Cardiac muscle cell (in vitro differentiated cells and primary cell): ENCODE measurements at places on chromosomes 6 and 20. TPM values are rescaled to one million over a fixed set of nuclear protein-coding genes. Genes with fewer than 3 reads are reported as not detected.

GRCh38 chr6:144158133-144158532, 7.8 kb downstream of the STX11 start:
- peak; percentile 76 for DNase-seq

GRCh38 chr6:77829736-77830135, 176.9 kb downstream of the MEI4 start:
- no peak for DNase-seq

GRCh38 chr6:142597836-142598235, 296.0 kb downstream of the ADGRG6 start:
- no peak for DNase-seq

DNA sequence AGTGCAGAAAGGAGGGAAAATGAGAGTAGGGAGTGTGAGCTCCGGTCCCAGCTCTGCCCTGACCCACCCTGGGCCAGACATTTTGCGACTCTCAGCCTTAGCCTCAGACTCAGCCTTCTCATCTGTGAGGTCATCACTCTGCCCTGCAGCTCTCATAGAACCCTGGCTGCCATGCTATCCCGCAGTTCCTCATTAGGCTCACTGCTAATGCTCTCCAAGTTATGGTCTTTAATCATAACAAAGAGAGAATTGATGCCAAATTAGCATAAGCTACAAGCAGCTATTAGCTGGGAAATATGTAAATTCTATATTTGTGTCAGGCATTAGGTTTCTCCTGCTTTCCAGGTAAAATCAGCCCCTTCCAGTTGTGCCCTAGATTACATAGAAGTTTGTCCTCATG, 46.5 kb upstream of the MLN start:
- no peak for DNase-seq

DNA sequence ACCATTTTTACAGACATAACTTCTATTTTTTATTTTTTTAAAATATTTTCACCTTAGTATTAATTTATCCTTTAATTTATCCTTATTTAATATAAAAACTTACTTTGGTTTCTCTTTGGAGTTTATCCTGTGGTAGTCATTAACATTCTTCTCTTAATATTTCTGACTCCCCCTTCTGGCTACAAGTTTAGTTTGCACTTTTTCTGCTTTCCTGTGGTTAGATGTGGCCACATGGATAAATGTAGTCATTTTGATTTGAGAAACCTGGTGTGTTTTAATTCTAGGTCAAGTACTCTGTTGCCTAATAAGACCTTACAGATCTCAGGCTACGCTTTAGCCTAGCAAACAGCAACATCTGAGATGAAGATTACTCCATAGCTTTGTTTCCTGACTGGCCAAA, 1187.5 kb downstream of the HACE1 start:
- DNase-seq = no peak

- DNase-seq = no peak
These were observed 14.0 kb downstream of the DEFB132 start for GRCh38 chr20:271528-271927.

DNA sequence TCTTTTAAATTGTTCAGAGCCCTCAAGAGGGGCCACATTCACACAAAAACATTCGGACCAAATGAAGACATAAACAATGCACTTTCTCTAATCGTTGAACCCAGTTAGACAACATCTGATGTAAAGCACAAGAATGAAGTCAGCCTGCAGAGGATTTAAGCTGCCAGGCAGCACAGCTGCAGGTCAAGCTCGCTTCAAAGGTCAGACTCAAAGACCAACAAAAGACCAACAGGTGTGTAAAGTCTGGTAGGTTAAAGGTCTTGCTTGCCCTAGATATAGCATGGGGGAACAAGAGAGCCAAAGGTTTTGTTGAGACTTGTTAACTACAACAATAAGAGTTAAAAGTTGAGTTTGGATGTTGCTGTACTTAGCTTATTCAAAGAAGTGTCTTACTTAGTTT, 26.7 kb upstream of the MYLIP start:
- no peak for DNase-seq

- DNase-seq = no peak
These were observed 381.9 kb upstream of the ARID1B start for GRCh38 chr6:156395276-156395675.

- no peak for DNase-seq
These were observed 44.5 kb upstream of the OSTM1 start for GRCh38 chr6:108118810-108119768.

- DNase-seq = no peak
These were observed 192.6 kb upstream of the CITED2 start for GRCh38 chr6:139567095-139567494.

The CLPSL1 gene
- not detected in 2 replicates for total RNA-seq

- DNase-seq = no peak
These were observed 76.6 kb upstream of the CST7 start for GRCh38 chr20:24872291-24873024.

DNA sequence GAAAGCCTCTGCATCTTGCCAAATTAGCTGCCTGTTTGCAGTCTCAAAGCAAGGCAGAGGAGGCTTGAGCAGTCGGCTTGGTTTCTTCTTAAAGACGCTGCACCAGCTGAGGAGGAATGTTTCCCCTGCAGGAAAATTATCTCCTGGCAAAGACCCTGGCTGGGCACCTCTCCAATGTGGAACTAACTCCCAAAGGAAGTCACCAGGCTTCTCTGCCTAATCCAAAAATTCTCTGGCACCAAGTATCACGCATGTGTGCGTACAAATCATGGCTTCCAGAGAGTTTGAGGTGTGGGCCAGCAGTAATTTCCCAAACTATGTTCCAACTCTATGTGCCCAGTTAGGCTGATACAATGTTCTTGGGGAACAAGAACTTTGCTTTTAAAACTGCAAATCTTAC, 176.2 kb downstream of the KIF16B start:
- peak; percentile 78 for DNase-seq

The CDH26 gene
- total RNA-seq = 0.18 and 1.6 TPM in 2 replicates

The SOBP gene
- total RNA-seq = 24.0 and 30.8 TPM in 2 replicates

DNA sequence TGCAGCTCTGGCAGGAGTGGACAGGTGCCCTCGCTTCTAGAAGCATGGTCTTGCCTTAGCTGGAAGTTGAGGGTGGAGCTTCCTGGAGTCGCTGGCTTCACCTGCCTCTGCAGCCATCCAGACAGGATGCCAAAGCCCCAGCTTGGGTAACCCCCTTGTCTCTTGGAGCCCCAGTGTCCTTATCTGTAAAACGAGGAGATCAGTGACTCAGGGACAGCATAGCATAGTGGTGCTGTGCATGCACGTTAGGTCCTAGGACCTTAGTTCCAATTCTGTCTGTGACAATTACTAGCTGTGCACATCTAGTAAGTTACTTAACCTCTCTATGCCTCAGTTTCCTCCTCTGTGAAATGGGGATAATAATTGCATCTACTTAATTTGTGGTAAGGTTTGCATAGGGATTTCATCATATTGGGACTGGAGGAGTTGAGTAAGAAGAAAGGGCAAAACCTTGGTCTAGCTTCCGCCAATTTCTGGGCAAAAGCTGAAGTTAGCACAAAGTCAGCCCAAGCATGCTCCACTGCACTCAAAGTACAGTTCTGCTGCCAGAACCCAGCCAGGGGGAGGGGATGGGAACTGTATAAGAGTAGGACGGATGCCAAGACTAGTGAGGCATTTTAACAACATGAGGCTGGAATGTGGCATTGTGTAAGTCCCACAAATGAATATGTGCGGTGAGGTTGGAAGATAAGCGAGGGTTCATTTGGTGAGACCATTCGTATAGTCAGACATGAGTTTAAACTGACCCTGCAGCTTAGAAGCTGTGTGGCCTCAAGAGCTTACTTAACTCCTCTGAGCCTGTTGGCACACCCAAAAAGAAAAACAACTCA, 24.5 kb downstream of the TOX2 start:
- DNase-seq = peak; percentile 100

- DNase-seq = no peak
These were observed 117.2 kb downstream of the PDSS2 start for GRCh38 chr6:107342144-107342543.

The TTLL9 gene
- total RNA-seq = 0.15 TPM in 1 of 2 replicates, not detected in the other

- no peak for DNase-seq
These were observed 122.4 kb downstream of the CBLN4 start for GRCh38 chr20:55882910-55883309.

The FAM120B gene
- total RNA-seq = 13.2 and 13.5 TPM in 2 replicates

GRCh38 chr6:50056242-50056641, 6.5 kb upstream of the DEFB112 start:
- no peak for DNase-seq

DNA sequence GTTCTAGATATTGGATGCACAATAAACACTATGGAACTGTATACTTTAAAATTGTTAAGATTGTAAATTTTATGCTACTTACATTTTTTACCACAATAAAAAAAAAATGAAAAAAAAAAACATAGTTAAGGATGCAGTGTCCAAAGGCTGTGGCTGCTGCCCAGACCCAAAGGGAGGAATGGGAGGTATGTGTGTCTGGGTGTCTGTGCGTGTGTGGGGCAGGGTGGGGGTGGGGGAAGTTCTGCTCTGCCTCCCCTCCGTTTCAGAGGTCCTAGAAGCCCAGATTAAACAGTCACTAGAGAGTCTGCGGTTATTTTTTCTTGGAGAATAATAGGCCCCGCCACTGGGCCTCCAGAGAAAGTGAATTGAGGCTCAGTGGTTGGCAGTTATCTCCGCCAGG, 136.4 kb upstream of the ARMC2 start:
- DNase-seq = no peak

GRCh38 chr6:10030942-10031537, 383.8 kb downstream of the TFAP2A start:
- no peak for DNase-seq

The DPM1 gene
- total RNA-seq = 65.2 and 76.2 TPM in 2 replicates

DNA sequence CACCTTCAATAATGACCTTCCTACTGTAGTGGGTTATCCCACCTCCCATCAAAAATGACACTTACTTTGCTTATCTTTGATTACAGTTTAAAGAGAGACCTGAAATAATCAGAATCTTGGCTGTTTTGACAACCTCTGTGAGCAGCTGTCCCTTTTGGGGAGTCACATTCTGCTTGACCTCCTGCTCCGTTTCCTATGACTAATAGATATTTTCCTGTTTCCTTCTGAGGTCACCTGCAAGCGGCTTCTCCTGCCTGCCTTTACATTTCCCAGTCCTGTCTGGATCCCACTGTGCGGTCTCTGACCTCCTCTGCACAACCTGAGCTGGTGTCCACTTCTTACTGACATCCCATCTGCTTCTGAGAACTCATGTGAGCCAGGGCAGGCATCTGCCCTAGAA, 54.2 kb downstream of the TRAM2 start:
- DNase-seq = no peak

GRCh38 chr20:57957411-57958049, 247.7 kb upstream of the PMEPA1 start:
- no peak for DNase-seq

DNA sequence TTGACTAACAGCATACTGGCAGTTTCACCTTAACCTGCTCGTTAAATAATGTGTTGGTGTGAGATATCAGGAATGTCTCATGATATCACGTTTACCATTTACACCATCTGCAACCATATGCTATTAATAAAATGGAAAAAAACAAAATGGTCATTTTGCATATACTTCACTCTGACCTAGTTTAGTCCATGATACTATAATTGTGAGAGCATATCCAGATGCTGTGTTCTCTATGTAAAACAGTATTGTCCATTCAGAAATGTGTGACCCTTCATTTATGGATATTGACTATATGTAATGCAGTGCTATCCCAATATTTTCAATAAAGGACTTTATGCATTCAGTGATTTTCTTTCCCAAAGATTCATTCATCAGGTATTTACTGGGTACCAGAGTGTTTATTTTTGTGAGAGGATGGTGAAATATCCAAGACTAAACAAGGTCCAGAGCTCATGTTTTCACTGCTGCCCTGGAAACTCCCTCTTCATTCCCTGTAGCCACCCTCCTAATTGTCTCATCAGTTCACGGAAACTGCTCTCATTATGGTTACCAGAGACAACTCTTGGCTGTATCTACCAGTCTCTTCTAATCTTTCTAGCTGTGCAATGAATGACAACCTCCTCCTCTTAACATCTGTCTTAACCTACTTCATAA, 25.7 kb upstream of the HINT3 start:
- DNase-seq = no peak

DNA sequence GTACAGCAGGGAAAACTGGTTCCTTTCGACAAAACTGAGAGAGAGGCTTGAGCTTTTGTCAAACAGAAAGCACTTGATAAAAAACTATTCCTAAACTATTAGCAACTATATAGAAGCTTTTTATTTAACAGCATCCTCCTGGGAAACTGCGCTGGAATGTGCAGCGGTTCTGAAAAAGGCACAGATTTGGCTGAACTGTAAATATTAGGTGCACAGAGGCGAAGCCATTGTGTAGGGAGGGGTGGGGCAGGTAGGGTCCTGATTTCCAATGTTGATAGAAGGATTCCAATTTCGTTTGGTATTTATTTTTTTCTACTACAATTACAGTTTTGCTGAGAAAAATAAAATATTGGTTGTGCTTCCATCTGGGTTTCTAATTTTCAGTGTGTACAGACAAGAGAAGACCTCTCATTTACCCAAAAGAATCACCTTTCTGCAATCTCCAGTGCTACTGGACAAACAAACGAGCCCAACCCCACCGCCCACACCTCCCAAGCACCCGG, 698 bp upstream of the SH3BGRL2 start:
- DNase-seq = no peak

The STMN3 gene
- 6.6 and 18.4 TPM in 2 replicates for total RNA-seq

- DNase-seq = no peak
These were observed 653.6 kb downstream of the EPM2A start for GRCh38 chr6:145081677-145082076.

The DEFB115 gene
- not detected in 2 replicates for total RNA-seq

DNA sequence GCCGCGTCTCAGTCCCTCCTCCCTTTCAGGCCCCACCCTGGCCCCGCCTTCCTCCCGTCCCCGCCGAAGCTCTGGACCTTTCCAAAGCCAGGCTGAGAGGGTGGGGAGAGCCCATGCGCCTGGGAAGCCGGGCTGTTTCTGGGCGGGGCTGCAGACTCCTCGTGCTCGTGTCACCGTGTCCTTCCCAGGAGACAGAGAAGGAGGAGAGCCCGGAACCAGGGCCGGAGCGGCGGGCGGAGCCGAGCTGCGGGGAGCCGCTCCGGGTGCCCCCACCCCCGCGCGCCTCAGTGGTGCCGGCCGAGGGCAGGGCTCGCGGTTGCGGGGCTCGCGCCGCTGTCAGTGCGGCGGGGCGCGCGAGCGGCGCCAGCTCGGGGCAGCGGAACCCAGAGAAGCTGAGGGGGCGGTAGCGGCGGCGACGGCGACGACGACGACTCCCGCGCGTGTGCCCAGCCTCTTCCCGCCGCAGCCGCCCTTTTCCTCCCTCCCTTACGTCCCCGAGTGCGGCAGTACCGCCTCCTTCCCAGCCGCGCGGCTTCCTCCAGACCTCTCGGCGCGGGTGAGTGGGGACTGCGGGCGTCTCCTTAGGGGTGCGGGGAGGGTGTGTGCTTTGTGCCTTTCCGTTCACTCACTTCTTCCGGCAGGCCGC, at the start of gene RALY:
Gene RALY, plus strand, starts transcription at position 336 of the 646 bp plus-strand sequence. CDS start 78,164 bp downstream, outside the sequence.
- no peak for DNase-seq

The GJA10 gene
- total RNA-seq = not detected in 2 replicates
